ENCODE measurements at places on chromosomes 1 and 21. TPM values are rescaled to one million over a fixed set of nuclear protein-coding genes. Genes with fewer than 3 reads are reported as not detected.

- peaks cover 6% of the 10 kb centered on the region for H3K36me3 ChIP-seq
- H3K4me1 ChIP-seq = peaks cover 12% of the 10 kb centered on the region
- peak overlapping the region; percentile 49 for H3K4me3 ChIP-seq
- no peaks in the 10 kb centered on the region for H3K27me3 ChIP-seq
- no peak for DNase-seq
- peak overlapping the region; percentile 65 for H3K27ac ChIP-seq
These were observed 68.6 kb downstream of the MDM4 start for GRCh38 chr1:204584699-204585372.

GRCh38 chr21:44087426-44088400, 19.5 kb upstream of the PWP2 start:
- H3K4me3 ChIP-seq = peak overlapping the region; percentile 80
- peaks cover 59% of the 10 kb centered on the region for H3K36me3 ChIP-seq
- no peaks in the 10 kb centered on the region for H3K27me3 ChIP-seq
- H3K4me1 ChIP-seq = peaks cover 70% of the 10 kb centered on the region

DNA sequence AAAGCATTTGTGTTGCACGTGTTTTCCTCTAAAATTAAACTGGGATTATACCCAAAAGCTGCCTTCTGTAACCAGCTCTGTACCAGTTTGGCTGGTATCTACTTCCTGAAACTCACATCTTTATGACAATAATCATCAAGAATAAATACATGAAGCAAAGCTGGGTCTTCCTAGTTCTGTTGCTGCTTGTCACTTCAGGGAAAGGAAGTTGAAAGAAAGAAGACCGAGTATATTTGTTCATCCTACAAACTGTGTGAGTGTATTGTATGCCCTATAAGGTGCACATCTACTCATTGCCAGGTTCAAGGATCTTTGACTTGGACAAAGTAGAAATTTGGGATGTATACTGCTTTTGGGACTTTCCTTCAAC, 29.1 kb upstream of the IFNGR2 start:
- H3K27me3 ChIP-seq = peaks cover 22% of the 10 kb centered on the region
- peaks cover 16% of the 10 kb centered on the region for H3K4me1 ChIP-seq
- peaks cover 3% of the 10 kb centered on the region for H3K36me3 ChIP-seq
- H3K4me3 ChIP-seq = no peak overlapping the region

DNA sequence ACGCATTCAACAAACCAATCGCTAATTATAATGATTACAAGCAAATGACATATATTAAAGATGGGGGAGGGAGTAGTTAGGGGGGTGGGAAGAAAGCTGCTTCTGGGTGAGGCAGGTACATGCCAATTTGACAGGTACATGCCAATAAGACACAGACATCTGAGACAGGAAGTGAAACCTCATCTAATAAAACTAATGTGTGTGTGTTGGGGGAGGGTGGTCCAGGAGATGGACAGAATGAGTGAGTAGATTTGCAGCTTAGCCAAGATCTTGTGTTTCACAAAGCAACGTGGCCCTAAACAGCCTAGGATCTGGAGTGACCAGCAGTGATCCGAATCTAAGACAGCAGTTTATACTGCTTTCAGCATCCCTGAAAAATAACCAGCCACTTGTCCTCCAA, 10.8 kb downstream of the CFAP45 start:
- H3K27ac ChIP-seq = no peak overlapping the region
- DNase-seq = no peak
- no peaks in the 10 kb centered on the region for H3K36me3 ChIP-seq
- peaks cover 14% of the 10 kb centered on the region for H3K4me1 ChIP-seq

Gene SPRR4
- total RNA-seq = not detected

Gene CLEC20A
- not detected for total RNA-seq

Gene CFHR3
- total RNA-seq = not detected

Data from activated naive CD8-positive, alpha-beta T cell treated with anti-CD3 and anti-CD28 coated beads, Interleukin-2, amount 10 ng/mL, durations not matched to agents 7 days and 5 days (primary cell).